Natural killer cell (primary cell): ENCODE measurements at places on chromosomes 1 and 21. TPM values are rescaled to one million over a fixed set of nuclear protein-coding genes. Genes with fewer than 3 reads are reported as not detected.

DNA sequence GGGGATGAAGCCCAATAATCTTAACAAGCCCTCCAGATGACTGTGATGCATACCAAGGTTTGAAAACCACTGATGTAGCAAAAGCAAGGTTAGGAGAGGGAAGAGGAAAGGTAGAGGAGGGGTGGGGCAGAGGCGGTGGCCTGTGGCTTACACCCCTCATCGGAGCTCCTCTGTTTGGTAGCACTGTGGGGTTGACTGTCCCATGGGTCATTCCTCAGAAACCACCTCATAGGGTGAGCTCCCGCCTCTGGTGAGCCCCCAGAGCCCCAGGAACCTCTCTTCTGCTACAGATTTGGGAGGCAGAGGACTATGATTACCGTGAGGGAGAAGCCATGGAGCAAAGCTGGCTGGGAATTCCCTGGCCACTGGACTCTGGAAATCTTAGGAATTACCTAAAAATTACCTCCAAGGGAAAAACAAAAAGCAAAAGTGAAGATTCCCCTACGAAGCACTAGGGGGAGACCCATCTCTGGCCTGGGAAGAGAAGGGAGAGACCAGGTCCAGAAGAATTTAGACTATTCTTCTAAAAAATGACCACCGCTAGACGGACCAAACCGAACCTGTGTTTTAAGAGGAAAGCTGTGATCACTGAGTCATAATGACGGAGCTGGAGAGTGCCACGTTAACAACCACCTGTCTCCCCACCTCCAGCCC lies 1.5 kb upstream of the RASSF5 start:
- no peak for DNase-seq
- peaks cover 10% of the 10 kb centered on the region for H3K27me3 ChIP-seq
- H3K4me1 ChIP-seq, result peaks cover 43% of the 10 kb centered on the region

DNA sequence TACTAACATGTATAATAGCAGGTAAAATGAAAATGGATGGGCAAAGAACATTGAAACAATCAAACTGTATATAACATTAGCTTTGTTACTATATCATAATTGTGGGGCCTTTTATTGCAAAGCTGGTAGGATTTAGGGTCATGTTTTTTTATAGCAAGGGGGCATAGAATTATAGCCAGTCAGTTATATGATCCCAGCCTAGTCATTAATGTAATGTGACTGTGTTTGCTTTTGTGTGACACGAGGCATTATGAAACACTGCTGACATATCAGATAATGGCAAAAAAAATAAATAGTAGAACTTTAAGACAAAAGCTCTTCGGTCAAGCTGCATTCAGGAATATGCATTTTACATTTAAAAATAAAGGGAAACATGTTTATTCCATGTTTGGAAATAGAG lies 81.3 kb upstream of the ZNF281 start:
- DNase-seq, result no peak
- no peak overlapping the region for H3K27ac ChIP-seq
- H3K36me3 ChIP-seq, result no peaks in the 10 kb centered on the region
- no peaks in the 10 kb centered on the region for H3K4me1 ChIP-seq

DNA sequence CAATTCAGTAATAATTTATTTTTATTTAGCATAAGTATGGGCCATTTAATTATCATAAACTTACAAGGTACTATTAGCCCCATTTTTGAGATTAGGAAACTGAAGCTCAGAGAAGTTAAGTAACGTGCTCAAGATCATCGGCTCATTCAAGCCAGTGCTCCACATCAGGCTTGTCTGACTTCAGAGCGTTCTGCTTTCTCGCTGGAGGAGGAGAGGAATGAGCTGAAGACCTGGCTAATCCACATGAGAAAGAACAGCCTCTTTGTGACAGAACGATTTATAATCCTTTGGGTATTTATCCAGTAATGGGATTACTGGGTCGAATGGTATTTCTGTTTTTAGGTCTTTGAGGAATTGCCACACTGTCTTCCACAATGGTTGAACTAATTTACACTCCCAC lies 39.7 kb downstream of the DDX20 start:
- DNase-seq, result no peak
- no peak overlapping the region for H3K4me3 ChIP-seq
- H3K27me3 ChIP-seq, result no peaks in the 10 kb centered on the region
- H3K36me3 ChIP-seq, result no peaks in the 10 kb centered on the region
- no peak overlapping the region for H3K27ac ChIP-seq

DNA sequence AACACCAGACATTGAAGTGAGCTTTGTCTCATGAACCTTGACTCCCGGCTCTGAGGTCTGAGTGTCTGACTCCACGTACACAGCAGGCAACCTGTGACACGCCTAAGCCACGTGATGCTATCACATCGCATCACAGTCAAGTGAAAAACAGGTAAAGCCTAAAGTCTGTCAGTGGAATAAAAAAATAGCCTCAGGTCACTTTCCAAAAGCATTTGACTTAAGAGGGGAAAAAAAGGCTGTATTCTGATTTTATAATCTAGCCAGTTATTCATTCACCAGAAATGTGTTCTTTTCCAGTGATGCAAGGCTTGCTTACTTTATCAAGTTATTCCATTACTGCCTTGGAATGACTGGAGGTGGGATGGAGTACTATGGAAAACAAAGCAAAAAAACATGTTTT lies 163.2 kb upstream of the HMCN1 start:
- H3K36me3 ChIP-seq, result no peaks in the 10 kb centered on the region
- H3K4me3 ChIP-seq, result no peak overlapping the region
- H3K4me1 ChIP-seq, result peaks cover 11% of the 10 kb centered on the region
- H3K27me3 ChIP-seq, result no peaks in the 10 kb centered on the region

GRCh38 chr1:52253421-52253820 lies 111.5 kb downstream of the ZFYVE9 start:
- H3K27me3 ChIP-seq, result no peaks in the 10 kb centered on the region
- no peak for DNase-seq
- no peak overlapping the region for H3K4me3 ChIP-seq
- H3K36me3 ChIP-seq, result no peaks in the 10 kb centered on the region
- H3K27ac ChIP-seq, result no peak overlapping the region

DNA sequence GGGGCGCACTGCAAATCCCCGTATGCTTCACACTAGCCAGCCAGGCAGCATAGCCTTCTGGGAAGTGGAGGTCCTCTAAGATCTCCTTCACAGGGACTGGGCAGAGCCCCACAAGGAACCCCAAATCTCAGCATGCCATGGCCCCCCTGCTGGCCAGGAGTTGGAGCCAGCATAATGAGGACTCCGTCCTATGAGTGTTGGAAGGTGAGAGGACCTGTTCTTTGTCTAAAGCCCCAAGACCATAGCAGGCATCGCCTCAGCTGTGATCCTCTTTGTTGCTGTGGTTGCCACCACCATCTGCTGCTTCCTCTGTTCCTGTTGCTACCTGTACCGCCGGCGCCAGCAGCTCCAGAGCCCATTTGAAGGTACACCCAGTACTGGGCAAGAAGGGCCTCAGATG lies 1.5 kb downstream of the SHISA4 start:
- H3K36me3 ChIP-seq, result no peaks in the 10 kb centered on the region
- no peak for DNase-seq
- peaks cover 29% of the 10 kb centered on the region for H3K27me3 ChIP-seq
- H3K4me3 ChIP-seq, result no peak overlapping the region
- peaks cover 13% of the 10 kb centered on the region for H3K4me1 ChIP-seq
- H3K27ac ChIP-seq, result no peak overlapping the region

GRCh38 chr1:74463333-74463988 lies 49.0 kb downstream of the LRRC53 start:
- no peaks in the 10 kb centered on the region for H3K36me3 ChIP-seq
- no peak overlapping the region for H3K27ac ChIP-seq
- no peaks in the 10 kb centered on the region for H3K4me1 ChIP-seq
- DNase-seq, result no peak
- H3K27me3 ChIP-seq, result no peaks in the 10 kb centered on the region

- no peaks in the 10 kb centered on the region for H3K36me3 ChIP-seq
- H3K27me3 ChIP-seq, result no peaks in the 10 kb centered on the region
- H3K4me3 ChIP-seq, result no peak overlapping the region
Observed at GRCh38 chr1:58883037-58883887, 99.4 kb upstream of the JUN start.

DNA sequence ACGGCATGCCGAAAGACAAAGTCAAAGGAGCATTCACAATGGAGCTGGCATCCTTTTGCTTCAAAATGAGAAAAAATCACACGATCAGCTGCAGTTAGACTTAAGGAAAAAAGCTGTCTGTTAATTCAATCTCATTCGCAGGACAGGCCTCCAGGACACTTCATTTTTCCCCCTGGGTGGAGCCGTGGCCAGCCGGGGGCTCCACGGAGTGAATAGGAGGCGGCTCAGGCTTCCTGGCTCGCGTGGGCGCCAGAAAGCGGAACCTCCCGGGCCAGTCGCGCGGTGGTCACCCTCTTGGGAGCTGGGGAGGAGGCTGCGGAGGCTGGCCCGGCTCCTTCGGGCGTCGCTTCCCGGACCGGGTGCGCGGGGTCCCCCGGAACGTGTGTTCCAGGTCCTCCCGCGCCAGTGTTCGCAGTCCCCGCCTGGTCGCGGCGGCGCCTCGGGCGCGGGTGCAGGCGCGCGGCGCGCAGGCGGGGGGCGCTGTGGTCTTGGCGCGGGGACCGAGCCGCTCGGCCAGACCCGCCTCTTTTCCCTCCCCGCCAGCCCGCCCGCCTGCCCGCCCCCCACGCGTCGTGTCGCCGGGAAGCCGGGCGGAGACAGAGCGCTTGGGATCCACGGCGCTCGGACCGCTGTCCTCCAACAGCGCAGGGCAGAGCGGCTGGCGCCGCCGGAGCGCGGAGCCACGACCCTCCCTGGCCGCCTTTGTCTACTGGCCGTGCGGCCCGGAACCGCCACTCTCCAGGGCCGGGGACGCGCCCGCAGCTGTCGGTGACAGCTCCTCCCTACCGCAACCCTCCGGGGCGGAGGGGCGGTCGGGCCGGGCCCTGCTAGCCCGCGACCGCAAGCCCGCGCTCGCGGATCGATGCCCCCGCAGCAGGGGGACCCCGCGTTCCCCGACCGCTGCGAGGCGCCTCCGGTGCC lies at the start of gene RHOU:
TSS of gene RHOU (plus strand) at position 599 of the 921 bp plus-strand sequence. CDS start at position 863, 264 bp downstream.
- H3K36me3 ChIP-seq, result no peaks in the 10 kb centered on the region
- no peak within 1 kb of the TSS for H3K27ac ChIP-seq
- H3K4me1 ChIP-seq, result peaks cover 26% of the 10 kb centered on the region
- peak within 1 kb of the TSS; percentile 34 for H3K4me3 ChIP-seq
- peak; percentile 85 for DNase-seq
- H3K27me3 ChIP-seq, result peaks cover 2% of the 10 kb centered on the region

- DNase-seq, result no peak
- H3K36me3 ChIP-seq, result no peaks in the 10 kb centered on the region
- H3K27ac ChIP-seq, result peak overlapping the region; percentile 71
Observed at GRCh38 chr21:29078869-29079767, 5.7 kb upstream of the CCT8 start.

DNA sequence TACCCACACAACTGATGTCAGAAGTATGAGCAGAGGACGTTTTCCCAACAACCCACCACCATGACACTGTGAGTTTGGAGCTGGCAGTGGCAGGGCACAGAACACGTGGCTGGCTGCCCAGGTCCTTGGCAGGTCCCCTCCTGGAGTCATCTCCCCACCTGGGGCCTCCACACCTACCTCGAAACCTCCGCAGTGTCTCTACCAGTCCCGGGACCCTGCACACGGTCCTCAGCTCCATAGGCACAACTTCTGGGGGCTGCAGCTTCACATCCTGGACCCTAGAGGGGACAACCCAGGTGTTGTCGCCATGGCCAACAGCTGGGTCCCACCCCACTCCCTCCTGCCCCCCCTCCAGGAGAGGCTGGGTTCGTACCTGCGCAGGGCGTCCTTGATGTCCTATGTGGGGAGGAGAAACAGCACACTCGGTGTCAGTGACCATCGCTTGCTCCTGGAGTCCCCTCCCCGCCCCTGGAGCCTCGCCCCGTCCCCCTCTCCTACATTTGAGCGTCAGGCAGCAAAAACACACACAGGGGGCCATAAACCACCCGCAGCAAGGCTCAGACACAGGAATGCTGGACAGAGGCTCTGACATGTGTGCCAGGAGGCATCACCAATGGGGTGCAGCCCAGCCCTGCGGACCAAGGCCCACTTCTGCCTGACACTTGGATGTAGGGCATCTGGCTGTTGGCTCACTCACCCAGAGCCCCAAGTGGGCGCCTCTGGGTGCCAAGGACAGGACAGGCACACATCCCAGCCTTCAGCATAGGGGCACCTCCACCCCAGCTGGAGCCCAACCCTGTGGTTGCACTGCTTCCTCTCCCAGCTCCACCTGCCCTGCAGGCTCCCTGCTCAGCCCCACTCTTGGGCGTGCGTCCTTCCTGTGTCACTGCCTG lies 9.6 kb downstream of the TRIM11 start:
- H3K4me3 ChIP-seq, result no peak overlapping the region
- DNase-seq, result peak; percentile 5
- peaks cover 68% of the 10 kb centered on the region for H3K36me3 ChIP-seq
- H3K27me3 ChIP-seq, result no peaks in the 10 kb centered on the region
- no peak overlapping the region for H3K27ac ChIP-seq
- H3K4me1 ChIP-seq, result peaks cover 7% of the 10 kb centered on the region

- H3K4me3 ChIP-seq, result no peak overlapping the region
- no peak for DNase-seq
- no peaks in the 10 kb centered on the region for H3K27me3 ChIP-seq
- H3K36me3 ChIP-seq, result no peaks in the 10 kb centered on the region
- no peak overlapping the region for H3K27ac ChIP-seq
Observed at GRCh38 chr1:229025576-229025975, 245.3 kb upstream of the RAB4A start.

- no peaks in the 10 kb centered on the region for H3K36me3 ChIP-seq
- no peaks in the 10 kb centered on the region for H3K4me1 ChIP-seq
- no peaks in the 10 kb centered on the region for H3K27me3 ChIP-seq
Observed at GRCh38 chr21:27422435-27422834, 455.5 kb upstream of the ADAMTS5 start.

DNA sequence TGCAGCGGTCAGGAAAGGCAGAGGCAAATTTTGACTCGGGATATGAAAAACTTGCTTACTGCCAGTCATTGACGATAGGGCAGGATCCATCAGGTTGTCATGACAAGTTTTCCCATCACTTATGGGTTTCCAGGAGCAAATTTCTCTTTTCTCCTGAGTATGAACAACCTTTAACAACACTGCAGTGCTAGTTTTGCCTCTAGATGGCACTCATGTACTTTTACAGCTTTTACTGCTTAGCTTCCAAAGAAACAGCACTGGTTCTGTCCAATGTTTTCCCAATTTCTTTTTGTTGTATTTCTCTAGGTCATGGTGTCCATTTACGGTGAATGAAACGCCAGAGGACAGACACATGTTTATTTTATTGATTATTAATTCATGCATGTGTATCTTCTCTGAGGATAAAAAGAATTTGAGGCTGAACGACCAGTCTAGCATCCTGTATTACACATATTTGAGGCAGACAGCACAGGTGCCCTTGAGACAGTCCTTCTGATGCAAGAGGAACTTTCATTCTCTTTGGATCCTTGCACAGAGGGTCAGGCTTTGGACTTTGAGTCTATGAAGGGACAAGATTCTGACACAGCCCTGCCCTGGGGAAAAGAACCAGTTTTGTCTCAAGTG lies 112.3 kb upstream of the TRABD2B start:
- H3K27ac ChIP-seq, result no peak overlapping the region
- H3K36me3 ChIP-seq, result no peaks in the 10 kb centered on the region
- DNase-seq, result peak; percentile 55
- H3K4me1 ChIP-seq, result no peaks in the 10 kb centered on the region

Gene TMEM52
- total RNA-seq, result 0.41 TPM

Gene CRP
- total RNA-seq, result not detected

Gene NPHS2
- total RNA-seq, result not detected

Gene TDRD10
- not detected for total RNA-seq

Gene RHD
- 0.21 TPM for total RNA-seq

Gene PGLYRP3
- not detected for total RNA-seq

Gene TSPAN1
- total RNA-seq, result not detected

Gene DTL
- total RNA-seq, result 1.1 TPM

Gene RAB7B
- total RNA-seq, result not detected
